Naive thymus-derived CD8-positive, alpha-beta T cell (primary cell): ENCODE measurements at places on chromosomes 2 and 18.

DNA sequence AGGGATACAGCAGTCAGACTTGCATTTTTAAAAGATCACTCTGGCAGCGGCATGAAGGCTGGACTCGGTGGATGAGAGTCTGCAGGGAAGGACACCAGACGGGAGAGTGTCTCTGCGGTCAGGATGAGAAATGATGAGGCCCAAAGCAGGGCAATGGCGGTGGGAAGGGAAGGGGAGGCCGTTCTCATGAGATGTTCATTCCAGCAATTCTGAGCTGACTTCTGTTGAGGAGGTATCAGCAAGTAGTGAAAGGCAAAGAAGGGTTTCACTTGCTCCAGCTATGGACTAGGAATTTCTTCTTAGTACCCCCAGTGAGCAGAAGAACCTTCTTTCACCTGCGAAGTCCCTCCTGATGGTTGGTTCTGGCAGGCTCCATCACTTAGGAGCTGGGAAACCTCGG, 63.0 kb downstream of the STEAP3 start:
- DNase-seq: no peak

DNA sequence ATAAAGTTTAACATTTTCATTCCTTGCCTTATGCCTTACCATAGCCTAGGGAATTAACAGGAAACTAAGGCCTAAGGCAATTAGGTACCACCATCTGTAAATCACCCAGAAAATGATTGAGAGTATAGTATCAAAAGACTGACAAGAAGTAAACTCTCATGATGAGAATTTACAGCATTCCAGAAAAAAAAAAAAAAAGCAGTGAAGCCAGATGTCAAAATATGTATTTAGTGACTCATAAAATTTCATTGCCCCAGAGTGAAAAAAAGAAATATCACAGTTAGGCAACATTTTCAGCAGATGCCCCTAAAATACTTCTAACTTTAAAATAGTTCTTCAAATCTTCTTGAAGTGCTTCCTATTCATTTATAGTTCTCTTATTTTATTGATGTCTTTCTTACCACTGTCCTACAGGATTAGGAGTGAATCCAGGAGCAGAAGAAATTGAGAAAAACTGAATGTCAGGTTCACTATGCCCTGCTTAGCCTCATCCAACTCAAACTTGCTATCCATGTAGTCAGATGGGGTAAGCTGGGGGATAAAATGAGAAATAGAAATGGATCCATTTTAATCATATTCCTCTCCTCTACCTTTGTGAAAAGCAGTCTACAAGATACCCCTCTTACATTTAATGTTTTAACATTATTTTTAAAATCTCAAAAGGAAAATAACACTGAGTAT, 57.3 kb upstream of the TANK start:
- no peak for DNase-seq

DNA sequence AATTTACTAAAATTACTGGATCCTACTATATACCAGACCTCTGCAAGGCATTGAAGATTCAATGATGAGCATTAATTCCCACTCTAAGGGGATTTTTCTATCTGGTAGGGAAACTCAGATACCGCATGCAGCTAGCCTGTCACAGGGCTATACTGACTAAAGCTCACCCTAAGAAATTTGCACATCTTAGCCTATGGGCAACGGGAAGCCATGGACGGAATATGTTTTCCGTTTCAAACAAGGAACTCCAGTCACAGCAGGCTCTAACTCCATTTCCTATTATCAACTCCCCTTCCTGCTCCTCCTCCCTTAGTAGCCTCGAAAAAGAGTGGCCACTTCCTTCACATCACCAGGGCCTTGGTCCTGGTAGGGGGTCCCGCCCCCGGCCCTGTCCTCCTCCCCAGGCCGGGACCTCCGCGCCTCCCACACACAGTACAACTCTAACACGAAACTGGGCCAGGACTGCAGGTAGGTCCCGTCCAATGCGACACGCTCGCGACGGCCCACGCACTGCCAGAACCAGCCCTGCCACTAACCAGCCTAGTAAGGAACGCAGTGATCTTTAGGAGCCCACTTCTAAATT, 659 bp upstream of the COX5B start:
- DNase-seq: no peak

- no peak for DNase-seq
Measured at GRCh38 chr2:129329574-129329973, 649.9 kb upstream of the RAB6C start.

GRCh38 chr2:218074031-218074430, 5.0 kb downstream of the RUFY4 start:
- DNase-seq: no peak

DNA sequence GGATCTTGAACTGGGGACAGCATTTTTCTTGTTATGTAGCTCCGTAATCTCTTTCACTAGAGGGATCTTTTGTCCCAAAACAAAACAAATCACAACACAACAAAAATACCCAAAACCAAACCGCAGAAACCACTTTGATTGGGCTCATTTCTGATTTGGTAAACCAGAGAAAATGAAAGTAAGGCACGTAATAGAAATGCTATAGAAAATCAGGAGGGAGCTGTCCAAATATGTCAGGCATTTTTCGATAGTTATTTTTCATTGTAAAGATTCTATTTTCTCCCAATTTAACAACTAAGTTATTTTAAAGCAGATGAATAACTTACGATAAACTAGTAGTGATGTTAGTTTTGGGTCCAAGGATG, 406.5 kb downstream of the XIRP2 start:
- no peak for DNase-seq

DNA sequence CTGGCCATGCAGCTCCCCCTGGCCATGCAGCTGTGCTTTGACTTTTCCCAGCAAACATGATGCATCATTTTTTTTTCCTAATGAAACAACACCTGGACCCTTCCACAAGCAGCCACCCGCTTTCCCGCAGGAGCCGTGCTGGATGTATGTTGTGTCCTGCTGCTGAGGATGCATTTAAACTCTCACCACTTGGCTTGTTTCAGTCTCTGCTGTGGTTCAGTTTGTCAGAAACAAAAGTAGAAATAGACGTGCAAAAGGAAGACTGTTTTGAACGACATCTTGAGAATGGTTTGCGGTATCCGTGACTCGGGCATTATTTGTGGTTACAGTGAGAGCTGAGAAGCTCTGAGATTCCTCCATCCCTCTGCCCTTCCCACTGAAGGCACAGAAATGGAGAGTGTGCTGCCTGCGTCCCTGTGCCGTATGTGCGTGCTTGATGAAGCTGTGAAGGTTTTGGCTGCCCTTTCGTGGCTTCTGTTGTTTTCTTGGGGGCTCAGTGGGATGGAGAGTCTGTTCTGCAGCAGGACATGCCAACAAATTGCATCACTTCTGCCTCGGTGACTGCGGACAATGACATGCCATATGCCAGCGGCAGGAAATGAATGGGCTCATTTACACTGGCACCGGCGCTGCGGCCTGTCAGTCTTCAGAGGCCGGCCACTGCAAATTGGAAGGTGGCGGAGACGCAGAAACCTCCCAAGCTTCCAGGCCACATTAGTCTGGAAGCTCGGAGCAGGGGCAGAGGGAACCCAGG, 417.7 kb upstream of the SALL3 start:
- no peak for DNase-seq

DNA sequence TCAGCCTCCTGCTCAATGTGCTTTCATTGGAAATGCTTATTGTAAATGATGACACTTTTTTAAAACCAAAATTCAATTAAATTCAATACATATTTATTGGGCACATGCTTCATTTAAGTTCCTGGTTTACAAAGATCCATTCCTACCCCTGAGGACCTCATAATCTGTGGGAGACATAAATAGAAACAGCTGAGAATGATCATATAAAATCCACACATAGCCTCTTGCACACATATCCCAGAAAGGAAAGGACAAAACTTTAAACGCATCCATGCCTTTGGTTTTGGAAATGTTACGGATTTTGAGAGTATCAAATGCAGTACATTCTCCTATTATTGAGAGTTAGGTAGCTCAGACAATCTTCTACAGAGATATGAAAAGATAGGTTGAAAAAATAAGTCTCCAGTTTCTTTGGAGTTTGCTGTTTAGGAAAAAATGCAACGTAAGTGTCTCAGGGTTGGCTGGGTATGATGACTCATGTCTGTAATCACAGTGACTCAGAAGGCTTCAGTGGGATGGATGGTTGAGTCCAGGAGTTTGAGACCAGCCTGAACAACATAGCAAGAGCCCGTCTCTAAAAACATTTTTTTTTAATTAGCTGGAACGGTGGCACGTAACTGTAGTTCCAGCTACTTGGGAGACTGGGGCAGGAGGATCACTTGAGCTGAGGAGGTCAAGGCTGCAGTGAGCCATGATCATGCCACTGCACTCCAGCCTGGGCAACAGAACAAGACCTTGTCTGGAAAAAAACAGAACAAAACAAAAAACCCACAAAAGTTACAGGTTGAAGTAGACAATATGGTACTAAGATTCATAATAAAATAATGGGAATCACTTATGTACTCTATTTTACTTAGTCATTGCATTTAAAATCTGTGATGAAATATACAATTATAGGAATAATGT, 3.9 kb upstream of the PRELID3A start:
- DNase-seq: no peak

- DNase-seq: no peak
Measured at GRCh38 chr18:77346208-77346810, 96.7 kb downstream of the GALR1 start.

DNA sequence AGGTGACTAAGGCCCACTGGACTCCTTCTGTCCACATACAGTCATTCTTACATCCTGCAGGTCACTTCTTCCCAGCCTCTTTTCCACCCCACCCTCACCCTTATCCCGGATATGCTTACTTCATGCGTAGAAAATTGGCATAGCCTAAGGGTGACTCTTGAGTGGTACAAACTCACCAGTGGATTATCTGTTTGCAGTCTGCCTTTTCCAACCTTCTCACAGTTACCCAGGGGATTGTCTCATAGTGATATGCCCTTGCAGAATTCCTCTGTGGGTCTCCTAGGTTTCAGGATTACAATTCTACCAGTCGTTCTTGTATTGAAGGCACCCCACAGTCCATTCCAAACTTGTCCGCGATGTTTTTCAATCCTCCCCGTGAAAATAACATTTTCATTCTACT, 752.9 kb upstream of the HS6ST1 start:
- DNase-seq: no peak

- no peak for DNase-seq
Measured at GRCh38 chr2:27509326-27509725, 12.7 kb downstream of the GCKR start.

DNA sequence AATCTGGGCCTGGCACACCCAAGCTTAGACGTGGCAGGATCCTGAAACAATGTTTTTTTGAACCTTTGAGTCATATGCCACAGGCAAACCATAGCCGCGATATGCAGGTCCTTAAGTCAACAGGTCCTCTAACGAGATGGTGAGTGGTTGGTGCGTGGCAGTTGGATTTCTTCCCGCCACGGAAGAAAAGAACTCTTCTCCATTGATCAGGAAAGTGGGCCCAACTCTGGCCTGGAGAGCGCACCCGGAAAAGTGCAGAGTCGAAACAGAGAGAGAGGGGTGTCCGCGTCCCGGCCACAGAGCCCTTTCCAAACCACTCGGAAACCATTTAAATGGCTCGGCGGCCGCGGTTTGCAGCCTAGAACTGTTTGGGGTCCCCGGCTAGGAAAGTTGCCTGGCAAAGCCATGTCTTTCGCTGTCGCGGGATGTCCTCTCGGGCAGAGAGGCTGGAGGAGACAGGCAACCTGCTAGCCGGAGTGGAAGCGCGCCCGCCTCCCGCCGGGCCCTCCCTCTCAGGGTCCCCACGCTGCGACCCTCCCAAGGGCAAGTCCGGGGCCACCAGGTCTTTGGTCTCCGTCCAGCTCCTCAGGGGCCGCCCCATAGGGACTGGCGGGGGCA, 777 bp downstream of the GALNT3 start:
- no peak for DNase-seq

DNA sequence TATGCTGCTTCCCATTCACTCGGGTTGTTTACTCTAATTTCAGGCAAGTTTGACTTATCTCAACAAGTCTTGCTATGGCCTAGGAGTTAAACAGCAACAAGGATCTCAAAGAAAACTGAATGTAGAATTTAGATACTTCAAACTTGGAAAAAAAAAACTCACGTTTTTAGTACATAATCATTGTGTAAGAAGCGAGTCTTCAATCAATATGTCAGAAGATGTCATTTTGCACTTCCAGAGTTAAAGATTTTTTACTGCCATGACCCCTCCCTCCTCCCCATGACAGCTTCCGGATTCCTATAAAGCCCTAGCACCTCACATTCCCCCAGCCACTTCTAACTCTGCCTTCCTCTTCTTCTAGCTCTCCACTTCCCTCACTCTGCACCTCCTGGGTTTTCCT, 133.4 kb downstream of the SS18 start:
- DNase-seq: no peak

DNA sequence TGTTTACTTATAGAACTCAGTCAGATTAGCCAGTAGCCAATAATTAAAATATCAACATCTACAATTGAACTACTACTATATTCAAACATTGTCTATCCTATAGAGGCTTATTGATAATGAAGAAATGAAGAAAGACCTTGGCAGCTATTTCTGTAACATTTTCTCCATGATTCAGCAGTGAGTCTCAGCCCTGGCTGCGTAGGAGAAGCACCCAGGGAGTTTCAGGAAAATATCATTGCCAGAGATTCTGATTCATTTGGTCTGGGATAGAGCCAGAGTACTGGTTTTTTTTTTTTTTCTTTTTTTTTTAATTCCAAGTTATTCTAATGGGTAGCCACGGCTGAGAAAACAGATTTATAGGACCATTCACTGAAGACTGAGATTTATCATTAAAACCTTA, 404.8 kb downstream of the TXNL1 start:
- no peak for DNase-seq

DNA sequence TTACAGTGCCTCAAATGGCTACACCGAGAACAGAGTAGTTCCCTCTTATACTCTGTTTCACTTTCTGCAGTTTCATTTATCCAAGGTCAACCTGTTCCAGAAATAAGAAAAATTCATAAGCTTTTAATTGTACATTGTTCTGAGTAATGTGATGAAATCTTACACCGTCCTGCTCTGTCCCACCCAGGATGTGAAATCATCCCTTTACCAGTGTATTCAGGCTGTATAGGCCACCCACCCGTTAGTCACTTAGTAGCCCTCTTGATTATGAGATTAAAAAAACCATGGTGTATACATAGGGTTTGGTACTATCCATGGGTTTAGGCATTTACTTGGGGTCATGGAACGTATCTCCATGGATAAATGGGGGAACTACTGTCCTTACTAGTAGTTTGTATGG, 29.8 kb downstream of the STARD6 start:
- no peak for DNase-seq

DNA sequence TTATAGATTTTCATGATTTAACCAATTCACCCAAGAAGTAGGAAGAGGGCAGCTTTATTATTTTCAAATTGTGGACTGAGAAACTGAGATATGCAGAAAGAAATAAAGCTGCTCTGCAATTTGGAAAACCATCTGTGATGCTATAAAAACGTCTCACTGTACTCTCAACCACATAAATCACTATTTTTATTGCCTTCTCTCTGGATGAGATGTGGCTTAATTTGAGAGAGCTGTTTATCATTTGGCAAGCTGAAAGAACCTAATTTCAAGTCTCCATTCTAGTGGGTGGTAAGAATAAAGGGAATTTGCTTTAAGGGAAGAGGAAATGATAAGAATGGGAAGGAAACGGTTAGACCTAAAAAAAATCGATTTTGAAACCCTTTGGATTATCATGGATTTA, 49.9 kb upstream of the CYP1B1 start:
- DNase-seq: no peak

GRCh38 chr2:65164426-65164891, 34.6 kb upstream of the RAB1A start:
- no peak for DNase-seq

GRCh38 chr2:127961729-127962128, 66.1 kb downstream of the SAP130 start:
- no peak for DNase-seq

- DNase-seq: no peak
Measured at GRCh38 chr18:32298171-32298667, 108.4 kb downstream of the MEP1B start.
